ENCODE measurements at places on chromosomes 5 and 9.

- DNase-seq, result peak; percentile 7
Observed at GRCh38 chr9:34123682-34124081, 2.8 kb downstream of the DCAF12 start.

DNA sequence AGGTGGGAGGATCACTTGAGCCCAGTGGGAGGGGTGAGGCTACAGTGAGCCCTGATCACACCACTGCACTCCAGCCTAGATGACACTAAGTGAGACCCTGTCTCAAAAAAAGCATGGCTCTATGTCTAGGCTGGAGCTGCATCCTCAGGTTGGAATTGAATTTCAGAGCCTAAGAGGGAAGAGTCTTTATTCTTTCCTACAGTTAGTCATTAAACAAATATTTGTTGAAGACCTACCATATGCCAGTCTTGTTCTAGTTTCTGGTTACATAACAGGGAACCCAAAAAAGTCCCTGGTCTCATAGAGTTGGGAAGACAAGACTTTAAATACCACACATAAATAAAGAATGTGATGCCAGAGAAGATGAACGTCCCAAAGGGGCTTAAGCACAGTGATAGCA is 6.9 kb upstream of the GRPEL2 start:
- no peak for DNase-seq

- DNase-seq, result peak; percentile 60
Observed at GRCh38 chr9:68981789-68982188, 32.1 kb downstream of the PRKACG start.

- peak; percentile 56 for DNase-seq
Observed at GRCh38 chr9:136886610-136887597, 588 bp downstream of the TRAF2 start.

DNA sequence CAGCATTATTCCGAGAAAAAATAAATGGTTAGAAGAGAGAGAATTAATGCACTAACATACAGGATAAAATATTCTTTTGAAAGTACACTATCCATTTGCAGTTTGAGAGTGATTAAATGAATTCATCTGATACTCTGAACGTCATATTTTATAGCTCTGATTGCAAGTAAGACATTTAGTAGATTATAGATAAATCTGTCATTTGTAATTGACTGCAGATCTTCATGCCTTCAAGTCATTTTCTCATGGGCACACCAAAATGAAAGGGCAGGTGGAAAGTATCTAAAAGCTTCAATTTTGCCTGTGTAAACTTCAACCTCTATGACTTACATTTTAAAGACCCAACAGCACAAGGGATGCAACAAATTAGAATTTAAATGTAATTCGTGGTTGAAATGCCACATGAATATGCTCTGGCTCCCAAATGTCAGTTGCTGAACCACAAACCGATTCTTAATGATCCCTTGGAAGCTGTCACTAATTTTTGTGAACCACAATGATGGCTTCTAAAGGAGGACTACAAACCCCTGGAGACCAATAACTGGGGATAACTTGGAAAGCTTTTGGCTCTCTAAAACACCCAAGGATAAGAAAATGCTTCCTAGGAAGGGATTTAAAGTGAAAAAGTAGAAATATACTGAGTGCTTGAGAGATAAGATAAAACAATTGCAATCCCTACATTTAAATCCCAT is 3.9 kb downstream of the TYRP1 start:
- DNase-seq, result peak; percentile 73

GRCh38 chr5:154276261-154276972 is 85.9 kb downstream of the GALNT10 start:
- no peak for DNase-seq

DNA sequence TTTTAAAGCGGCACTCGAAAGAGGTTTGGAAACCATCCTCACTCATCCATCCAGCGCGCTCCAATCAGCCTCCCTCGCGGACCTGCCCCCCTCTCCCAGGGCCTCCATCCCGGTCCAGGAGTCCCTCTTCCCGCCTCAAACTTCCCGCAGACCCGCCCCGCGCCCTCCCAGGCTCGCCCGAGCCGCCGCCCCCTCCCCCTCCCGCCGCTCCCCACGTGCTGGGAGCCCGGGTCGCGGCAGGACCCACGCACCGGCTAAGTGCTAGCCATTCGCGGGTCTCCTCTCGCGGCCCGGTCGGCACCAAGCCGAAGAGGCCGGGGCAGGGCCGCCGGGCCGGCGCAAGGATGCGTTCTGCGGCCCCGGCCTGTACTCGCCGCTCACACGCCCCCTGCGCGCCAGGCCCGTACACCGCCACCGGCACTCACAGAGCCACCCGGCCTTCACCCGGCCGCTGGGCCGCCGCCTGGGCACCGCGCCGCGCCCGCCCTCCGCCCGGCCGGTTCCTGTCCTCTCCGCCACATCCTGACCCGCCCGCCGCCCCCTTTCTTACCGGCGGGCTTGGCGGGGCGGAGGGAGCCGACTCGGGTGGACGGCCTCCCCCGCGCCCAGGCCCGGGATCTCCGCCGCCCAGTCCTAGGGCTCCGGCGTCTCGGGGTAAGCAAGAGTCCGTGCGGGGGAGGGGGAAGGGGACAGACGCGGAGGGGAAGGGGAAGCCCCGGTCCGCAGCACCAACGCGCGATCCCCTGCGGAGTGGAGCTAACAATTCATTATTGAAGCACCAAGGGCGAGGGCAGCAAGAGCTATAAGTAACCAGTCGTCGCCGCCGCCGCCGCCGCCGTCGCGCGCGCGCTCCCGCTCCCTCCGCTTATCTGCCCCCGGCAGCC is 576 bp downstream of the CHD1 start:
- peak; percentile 84 for DNase-seq

DNA sequence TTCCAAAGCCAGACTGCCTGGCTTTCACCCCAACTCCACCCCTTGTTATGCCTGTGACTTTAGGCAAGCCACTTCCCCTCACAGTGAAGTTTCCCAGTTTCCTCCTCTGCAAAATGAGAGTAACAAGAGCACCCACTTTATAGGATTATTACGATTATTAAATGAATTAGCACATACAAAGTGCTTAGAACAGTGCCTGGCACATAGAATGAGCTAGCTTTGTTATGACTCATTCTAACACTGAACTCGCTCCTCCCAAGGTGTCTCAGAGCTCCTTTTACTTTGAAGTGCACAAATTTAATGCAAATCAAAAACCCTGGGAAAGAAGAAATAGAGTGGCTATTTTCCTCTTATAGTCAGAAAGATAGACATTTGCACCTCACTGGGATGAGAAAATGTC is 34.3 kb downstream of the DNAH5 start:
- DNase-seq, result no peak

- DNase-seq, result no peak
Observed at GRCh38 chr5:108711898-108712297, 35.8 kb upstream of the FER start.

- DNase-seq, result no peak
Observed at GRCh38 chr5:123436201-123436600, 13.0 kb upstream of the CEP120 start.

DNA sequence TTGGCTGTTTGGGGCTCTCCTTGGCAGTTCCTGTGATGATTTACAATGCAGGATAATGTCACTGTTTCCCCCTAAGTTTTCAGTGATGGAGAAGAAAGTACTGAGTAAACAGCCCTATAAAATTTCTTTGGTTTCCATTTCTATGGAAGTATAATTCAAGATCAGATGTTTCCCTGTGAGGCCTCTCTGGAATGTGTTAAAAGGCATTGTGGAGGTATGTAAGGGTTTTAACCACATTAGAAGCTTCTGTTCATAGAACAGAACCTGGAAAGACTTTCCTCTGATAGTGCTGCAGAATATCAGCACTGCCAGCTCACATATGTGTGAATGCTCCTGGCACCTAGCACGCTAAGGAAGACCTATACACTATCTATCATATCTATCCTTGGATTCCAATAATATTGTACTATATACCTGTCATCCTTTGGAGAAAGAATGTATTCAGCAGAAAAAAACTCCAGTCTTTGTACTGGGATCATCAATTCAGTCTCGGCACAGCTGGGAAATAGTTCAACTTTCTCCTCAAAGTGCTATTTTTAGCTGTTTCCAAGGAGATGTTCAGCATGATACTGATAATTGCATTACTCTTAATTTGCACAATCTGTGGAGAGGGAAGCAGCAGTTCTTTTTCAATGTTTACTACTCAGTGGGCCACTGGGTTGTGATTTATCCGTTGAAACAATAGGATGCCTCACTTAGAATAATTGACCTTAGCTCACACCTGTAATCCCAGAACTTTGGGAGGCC is 21.9 kb downstream of the TTC1 start:
- DNase-seq, result peak; percentile 71

GRCh38 chr9:21696411-21696871 is 106.0 kb upstream of the MTAP start:
- DNase-seq, result no peak

GRCh38 chr9:129242191-129242941 is 64.3 kb upstream of the IER5L start:
- DNase-seq, result no peak

DNA sequence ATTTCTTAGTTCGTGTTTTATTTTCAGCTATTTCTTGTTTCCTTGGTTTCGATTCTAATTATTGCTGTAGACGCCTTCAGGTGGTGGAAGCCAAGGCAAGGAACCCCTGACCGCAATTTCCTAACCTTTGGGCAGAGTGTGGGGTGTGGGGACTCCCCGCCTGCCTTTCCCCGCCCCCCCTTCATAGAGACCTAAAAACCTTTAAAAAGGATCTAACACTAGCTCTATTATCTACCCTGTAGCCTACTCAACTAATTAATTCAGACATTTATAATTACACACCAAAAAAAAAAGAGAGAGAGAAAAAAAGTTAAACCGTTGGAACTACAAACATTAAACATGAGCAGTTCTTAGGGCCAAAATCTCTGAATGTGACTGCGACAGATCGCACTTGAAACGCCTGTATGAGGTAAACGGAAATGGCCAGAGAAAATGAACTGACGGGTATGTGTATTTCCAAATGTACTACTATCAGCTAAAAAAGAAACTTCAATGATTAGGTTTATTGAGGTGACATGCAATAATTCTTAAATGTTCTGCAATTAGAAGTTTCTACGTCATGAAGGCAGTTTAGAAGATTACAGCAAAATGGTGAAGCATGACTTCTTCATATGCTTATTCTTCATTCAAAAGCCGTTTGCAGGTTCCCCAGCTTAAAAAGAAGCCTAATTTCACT is 19.0 kb upstream of the FER start:
- no peak for DNase-seq

GRCh38 chr5:10030219-10030831 is 219.4 kb downstream of the ATPSCKMT start:
- DNase-seq, result peak; percentile 20

DNA sequence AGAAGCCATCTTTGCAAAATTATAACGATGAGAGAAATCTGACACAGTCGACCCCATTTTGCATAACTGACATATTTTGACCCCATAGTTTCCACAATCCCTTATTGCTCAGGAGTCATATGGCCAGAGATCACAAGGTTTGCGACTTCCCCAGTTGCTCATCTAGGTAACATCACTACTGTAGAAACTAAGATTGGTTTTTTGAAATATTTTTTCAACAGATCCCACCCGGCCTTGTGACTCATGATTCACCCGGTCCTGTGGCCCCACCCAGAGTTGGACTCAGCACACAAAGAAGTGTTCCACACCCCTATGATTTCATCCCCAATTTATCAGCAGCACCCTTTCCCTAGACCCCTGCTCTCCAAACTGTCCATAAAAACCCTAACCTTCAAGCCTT is 50.2 kb downstream of the TIMD4 start:
- no peak for DNase-seq

GRCh38 chr9:113719919-113720318 is 156.2 kb upstream of the ZNF618 start:
- DNase-seq, result no peak

- peak; percentile 91 for DNase-seq
Observed at GRCh38 chr9:89604729-89605464, at the start of gene GADD45G. Gene GADD45G, plus strand, starts transcription at chr9:89605012. Its CDS starts 110 bp downstream, at chr9:89605122.

GRCh38 chr9:1875921-1876448 is 139.2 kb upstream of the SMARCA2 start:
- DNase-seq, result no peak

GRCh38 chr9:87337335-87338087 is 160.2 kb upstream of the DAPK1 start:
- DNase-seq, result peak; percentile 76

GRCh38 chr9:87102126-87102525 is 154.8 kb upstream of the GAS1 start:
- DNase-seq, result no peak

DNA sequence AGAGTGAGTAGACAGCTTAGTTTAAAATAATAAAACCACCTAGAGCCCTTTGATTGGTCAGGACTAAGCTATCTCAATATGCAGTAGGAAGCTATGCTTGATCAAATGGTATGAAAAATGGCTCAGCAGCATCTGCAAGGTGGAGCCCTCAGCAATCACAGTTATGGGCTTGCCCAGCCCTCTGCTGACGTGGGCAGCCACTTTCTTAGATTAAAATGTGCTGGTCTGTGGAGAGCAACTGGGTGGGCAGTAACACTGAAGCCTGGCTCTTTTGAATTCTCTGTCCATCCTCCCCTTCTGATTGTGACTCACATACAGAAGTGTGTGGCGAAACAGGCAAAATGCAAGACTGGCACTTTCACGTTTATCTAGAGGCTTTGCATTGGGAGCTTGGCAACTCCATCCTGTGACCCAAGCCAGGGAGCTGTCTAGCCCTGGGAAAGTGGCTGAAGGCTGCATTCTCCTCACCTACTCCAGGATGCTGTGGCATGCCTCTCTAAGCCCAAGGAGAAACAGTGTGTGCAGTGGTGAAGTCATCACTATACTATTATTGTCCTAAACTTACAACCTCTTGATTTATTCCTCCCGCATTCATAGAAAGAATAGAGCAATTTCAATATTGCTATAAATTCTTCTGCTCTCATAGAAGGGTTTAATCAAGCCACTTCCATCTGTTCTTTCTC is 61.1 kb downstream of the MED10 start:
- DNase-seq, result no peak

DNA sequence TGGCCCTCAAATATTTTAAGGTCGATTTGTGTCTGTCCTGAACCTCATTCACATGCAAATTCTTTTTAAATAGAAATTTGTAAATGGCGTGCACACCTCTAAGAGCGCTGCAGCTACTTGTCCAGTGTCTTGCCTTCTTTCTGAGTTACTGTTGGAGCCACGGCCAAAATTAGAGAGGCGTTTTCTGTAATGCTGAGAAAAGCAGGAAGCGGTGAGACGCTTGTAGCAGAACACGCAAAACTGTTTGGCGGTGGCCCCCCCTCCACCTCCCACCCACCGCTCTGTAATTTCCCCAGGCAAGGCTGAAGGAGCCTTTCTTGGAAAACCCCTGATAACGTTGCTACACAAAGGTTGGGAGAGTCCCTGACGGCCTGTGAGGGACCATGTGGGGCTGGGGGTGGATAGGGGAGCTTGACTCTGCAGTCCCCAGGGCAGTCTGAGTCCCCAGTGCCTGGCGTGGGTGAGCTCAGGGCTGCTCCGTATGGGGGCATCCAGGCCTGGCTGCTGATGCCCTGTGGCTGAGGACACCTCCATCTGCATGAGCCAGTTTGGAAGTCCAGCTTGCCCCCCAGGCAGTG is 96.5 kb downstream of the GADD45G start:
- DNase-seq, result peak; percentile 24

DNA sequence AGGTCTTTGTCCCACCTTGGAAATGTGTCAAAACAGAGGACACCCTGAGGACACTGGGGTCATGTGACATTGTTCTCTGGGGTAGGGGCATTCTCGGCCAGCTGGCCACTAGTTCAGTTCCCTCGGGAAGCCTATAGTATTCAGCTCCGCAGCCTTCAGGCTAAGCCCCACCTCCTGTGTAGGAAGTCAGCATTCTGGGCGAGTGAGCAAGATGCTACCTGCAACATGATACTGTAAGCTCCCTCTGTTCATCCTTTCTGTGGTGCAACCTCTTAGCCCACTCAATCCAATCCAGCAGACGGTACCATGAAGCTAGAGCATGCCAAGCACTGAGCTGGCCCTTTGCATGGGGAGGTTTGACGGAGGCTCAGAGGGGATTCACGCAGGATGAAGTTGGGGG is 5.3 kb downstream of the NTNG2 start:
- no peak for DNase-seq

- DNase-seq, result peak; percentile 9
Observed at GRCh38 chr9:84501587-84501986, 161.0 kb upstream of the SLC28A3 start.

Measured in astrocyte of the hippocampus (primary cell).